GM18507 (cell line): ENCODE measurements at places on chromosomes 11 and 22.

DNA sequence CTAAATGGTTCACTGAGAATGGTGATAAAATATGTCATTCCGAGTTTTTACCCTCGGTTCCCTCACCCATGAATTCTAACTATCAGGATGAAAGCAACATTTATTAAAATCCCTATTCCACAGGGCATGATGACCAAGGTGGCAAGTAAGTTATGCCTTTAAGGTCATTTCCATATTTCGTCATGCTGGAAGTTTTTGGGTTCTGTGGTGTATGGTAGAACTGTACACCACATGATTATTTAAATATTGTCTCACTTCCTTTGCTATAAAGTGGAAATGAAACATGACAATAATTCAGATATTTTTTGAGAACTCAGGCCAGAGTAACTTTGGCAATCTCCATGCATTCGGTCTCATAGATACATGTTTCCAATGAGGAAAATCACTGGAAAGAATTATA, 68.5 kb upstream of the CARD18 start:
- DNase-seq: no peak

GRCh38 chr11:102456381-102456780, 3.8 kb upstream of the TMEM123 start:
- no peak for DNase-seq

- no peak for DNase-seq
These were observed 1.4 kb downstream of the SIK2 start for GRCh38 chr11:111603611-111604130.

- no peak for DNase-seq
These were observed 20.1 kb upstream of the MRGPRX2 start for GRCh38 chr11:19080579-19080993.

DNA sequence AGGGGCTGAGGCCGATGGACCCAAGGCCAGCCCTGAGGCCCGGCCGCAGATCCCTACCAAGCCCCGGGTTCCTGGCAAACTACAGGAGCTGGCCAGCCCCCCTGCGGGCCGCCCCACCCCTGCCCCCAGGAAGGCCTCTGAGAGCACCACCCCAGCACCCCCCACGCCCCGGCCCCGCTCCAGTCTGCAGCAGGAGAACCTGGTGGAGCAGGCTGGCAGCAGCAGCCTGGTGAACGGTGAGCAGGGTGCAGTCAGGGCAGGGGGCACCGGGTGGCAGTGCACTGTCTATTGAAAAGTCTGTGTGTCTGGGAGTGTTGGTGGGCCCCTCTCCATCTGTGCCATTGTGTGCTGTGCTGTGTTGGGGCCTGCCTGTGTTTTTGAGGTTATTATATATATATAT, 16.1 kb downstream of the MICALL1 start:
- no peak for DNase-seq

- no peak for DNase-seq
These were observed 5.3 kb upstream of the MALAT1 start for GRCh38 chr11:65493367-65494176.

GRCh38 chr11:67261640-67261945, 4.7 kb upstream of the GRK2 start:
- DNase-seq: no peak

- no peak for DNase-seq
These were observed 10.3 kb downstream of the NEAT1 start for GRCh38 chr11:65432686-65433582.

DNA sequence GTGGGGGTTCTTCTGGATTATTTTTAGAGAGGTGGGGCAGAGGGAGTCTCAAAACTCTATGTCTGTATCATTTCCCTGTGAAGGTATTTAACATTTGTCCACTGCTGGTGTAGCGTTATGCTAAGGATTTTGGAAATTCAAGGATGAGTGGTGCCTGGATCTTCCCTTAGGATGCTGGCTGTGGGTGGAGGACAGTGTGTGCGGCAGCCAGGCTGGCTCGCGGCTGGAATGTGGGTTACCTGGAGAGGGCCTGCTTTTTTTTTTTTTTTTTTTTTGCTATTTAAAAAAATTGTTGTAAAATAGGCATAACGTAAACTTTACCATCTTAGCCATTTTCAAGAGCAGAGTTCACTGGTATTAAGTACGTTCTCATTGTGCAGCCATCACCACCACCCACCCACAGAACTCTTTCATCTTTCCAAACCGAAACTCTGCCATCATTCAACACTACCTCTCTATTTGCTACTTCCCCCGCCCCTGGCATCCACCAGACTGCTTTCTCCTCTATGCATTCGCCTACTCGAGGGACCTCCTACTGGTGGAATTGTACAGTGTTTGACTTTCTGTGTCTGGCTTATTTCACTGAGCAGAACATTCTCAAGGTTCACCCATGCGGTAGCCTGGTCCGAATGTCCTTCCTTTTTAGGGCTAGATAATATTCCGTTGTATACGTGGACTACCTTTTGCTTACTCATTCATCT, 67.1 kb downstream of the PARVB start:
- DNase-seq: no peak

- DNase-seq: no peak
These were observed 10.1 kb upstream of the HTR3B start for GRCh38 chr11:113894421-113894996.

DNA sequence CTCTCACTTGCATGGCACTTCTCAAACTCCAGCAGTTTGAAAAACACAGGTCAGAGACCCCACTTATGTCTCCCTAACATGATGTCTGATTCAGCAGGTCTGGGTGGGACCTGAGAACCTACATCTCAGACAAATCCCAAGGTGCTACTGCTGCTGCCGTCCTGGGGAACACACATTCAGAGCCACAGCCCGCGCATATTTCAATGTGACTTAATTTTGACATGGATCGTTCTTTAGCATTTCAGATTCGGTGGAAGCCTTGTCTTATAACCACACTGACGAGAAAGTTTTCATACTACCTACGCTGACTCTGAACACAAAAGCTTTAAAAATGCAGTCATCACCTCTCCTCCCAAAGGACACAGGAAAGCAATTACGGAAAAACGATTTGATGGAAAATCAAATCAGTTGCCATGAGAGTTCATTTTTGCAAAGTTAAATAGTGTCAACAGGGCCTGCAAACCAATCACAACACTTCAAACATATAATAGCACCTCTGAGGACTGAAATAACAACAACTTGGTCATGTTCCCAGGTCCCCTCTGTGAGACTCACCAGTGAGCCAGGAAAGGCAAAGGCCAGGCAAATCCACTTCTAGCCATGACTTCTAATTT, 132.6 kb downstream of the SHANK2 start:
- no peak for DNase-seq

GRCh38 chr11:106012744-106013143, 9.3 kb downstream of the MSANTD4 start:
- no peak for DNase-seq

DNA sequence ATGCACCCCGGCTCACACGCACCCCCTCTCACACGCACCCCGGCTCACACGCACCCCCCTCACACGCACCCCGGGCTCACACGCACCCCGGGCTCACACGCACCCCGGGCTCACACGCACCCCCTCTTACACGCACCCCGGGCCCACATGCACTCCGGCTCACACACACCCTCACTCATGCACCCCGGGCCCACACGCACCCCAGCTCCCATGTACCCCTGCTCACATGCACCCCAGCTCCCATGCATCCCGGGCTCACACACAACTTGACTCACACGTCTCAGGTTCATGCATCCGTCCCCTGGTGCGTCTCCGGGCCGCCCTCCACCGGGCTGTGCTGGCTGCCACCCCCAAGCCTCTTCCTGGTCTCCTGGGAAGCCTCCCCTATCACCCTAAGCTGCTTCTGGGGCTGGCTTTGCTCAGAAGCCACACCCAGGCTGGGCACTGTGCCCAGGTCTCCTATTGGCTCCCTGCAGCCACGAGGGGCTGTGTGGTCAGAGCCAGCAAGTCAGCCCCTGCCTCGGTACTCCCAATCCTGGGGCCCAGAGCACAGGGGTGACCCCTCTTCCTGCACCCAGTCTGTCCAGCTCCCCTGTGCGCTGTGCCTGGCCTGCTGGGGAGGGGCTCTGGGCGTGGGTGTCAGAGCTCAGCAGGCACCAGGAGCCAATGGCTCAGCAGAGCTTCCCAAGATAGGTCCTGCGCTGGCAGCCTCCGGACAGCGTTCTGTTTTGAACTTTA, 16.9 kb downstream of the TSPAN4 start:
- DNase-seq: no peak

DNA sequence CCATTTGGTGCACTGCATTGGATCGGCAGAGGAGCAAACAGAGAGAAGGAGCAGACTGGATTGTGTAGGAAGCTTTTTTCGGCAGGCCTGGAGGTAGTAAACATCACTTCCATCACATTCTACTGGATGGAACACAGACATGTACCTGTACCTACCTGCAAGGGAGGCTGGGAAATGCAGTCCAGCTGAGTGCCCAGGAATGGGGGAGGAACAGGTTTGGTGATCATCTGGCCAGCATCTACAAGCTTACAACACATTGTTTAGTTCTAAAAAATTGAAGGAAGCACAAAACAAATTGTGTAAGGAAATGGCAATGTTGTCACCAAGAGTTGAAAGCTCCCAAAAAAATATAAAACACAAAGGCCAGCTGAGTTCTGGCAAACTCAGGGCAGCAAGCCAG, 19.1 kb downstream of the SMIM38 start:
- DNase-seq: no peak

GRCh38 chr11:17985517-17985916, 27.3 kb downstream of the SERGEF start:
- DNase-seq: no peak

DNA sequence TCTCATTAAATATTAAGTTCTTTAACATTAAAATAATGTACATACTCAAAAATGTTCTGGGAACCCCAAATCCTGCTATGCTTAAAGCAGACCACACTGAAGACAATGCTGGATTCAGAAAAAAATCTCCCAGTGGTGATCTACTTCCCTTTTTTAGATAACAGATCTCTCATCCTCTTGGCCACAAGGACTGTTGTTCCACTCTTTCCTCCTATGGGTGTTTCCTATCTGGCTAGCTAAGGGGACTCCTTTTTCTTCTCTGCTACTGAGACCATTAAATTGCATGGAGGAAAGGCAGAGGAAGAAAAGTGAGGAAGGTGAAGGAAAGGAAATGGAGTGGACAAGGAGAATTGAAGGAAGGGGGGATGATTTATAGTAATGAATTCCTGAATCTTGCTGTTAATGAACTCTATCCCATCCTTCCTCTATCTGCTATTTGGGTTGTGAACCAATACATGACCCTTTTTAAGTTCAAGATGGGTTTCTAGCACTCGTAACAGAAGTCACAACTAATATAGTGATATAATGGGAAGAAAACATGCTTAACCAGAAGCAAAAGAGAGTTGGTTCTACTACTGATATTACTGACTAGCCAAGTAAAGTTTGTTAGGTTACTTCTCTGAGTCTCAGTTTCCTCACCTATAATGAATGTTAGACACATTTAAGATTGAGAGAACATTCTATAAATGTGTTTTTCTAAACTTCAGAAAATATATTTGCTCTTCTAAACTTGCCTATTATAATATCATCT, 53.2 kb downstream of the PIK3C2A start:
- no peak for DNase-seq

DNA sequence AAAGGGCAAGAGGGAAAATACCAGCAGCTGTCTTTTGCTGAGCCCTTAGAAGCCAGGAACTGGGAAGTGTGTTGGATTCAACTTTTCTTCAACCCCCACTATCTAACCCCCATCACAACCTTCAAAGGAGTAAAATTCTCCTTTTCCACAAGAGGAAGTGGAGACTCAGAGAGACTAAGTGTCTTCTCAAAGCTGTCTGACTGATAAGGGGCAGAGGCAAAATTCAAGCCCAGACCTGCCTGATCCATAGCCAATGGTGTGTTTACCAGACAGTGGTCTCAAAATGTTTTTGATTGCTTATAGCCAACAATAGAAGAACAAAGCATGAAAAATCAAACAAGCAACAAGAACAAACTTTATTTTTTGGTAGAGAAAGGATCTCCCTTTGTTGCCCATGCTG, 707.0 kb downstream of the NTM start:
- no peak for DNase-seq

GRCh38 chr22:27125539-27125938, 468.2 kb downstream of the MIAT start:
- DNase-seq: no peak

DNA sequence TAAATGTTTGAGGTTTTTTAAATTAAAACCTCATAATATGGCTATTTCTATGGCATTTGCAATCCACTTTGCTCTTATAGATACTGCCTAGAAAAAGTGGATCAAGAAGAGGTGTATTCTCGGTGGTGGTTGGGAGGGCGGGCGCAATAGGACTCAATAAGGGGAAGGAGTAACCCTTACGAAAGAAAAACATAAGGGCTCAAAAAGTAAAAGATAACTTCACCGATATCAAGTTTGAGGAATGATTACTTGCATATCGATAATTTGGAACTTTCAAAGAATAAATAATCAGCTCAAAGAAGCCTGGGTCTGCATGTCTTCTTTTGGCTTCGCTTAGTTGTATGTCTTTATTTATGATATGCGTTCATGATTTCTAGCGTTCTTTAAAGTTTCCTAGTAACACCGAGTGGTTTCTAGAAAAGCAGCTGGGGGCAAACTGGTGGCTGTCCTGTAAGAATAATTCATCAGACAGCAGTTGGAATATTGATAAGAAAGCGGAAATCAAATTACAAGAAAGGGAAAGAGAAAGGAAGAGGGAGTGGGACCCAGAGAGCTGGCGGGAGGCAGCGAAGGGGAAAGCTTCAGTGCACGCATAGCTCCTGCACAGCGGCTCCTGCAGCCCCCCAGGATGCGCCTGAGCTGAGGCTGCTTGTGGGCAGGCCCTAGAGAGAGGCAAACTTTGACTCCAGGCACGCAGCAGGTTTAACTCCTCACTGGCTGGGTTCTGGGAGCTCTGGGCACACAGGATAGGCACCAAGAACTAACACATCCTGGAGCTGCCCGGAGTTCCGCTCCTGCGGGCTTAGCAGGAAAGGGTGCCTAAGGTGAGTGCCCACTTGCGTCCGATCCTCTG, 9.1 kb upstream of the FLI1 start:
- no peak for DNase-seq

GRCh38 chr11:70394211-70394950, 3.9 kb upstream of the CTTN start:
- no peak for DNase-seq

- DNase-seq: no peak
These were observed at the start of gene PDGFB for GRCh38 chr22:39244496-39245129. Gene PDGFB, minus strand, starts transcription at chr22:39244982. Its CDS starts 1,019 bp downstream, at chr22:39243963.

GRCh38 chr11:27699242-27699925, 871 bp downstream of the BDNF start:
- no peak for DNase-seq

- DNase-seq: no peak
These were observed 571.8 kb downstream of the BRD1 start for GRCh38 chr22:49255741-49256318.

GRCh38 chr11:106286881-106287504, 209.5 kb downstream of the AASDHPPT start:
- DNase-seq: no peak

DNA sequence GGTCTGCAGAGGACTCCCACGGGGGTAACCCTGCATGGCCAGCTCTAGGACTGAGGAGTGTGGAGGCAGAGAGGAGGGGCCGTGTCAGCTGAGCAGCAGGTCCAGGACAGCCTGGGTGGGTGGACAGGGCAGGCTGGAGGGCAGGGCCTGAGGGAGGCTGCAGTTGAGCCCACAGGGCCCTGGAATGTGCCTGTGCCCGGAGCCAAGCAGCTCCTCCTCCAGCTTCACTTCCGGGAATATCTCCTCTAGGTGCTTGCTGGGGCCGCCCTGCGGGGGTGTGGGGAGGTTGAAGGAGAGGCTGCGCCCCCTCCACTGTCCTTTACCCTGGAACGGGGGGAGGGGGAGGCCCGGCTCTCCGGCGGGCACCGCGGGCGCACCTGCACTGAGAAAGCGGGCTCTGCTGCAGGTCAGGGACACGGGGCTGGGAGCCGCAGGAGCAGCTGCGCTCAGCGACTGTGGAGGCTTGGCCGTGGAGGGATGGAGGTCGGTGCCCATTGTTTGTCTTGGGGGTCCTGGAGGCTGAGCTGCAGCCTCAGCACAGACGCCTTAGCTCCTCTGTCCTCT, 1293.2 kb downstream of the BRD1 start:
- DNase-seq: no peak
